NCI-H510A treated with DMSO at 0.1 percent for 48 hours (cell line): ENCODE measurements at places on chromosomes 1 and 21.

DNA sequence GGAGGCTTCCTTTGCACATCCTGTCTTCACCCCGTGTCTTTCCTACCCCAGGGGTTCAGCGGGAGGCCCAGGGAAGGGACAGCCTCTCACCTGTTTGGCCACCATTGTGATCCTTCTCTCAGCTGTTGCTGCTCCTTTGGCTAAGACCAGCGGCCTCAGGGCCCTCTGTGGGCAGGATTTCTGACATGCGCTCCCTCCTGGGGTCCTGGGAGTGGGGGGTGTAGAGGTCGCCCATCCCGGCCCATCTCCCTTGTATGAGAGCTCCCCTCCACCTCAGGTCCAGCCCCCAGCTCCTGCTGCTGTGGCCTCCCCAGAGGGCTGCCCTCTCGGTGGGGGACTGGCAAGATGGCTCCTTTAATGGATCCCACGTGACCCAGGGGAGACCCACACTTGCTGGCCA, 120.5 kb downstream of the PRDM2 start:
- DNase-seq, result no peak

GRCh38 chr1:199404191-199404590, 623.3 kb upstream of the NR5A2 start:
- DNase-seq, result no peak

GRCh38 chr1:233406994-233407631, 79.6 kb downstream of the MAP3K21 start:
- DNase-seq, result no peak

DNA sequence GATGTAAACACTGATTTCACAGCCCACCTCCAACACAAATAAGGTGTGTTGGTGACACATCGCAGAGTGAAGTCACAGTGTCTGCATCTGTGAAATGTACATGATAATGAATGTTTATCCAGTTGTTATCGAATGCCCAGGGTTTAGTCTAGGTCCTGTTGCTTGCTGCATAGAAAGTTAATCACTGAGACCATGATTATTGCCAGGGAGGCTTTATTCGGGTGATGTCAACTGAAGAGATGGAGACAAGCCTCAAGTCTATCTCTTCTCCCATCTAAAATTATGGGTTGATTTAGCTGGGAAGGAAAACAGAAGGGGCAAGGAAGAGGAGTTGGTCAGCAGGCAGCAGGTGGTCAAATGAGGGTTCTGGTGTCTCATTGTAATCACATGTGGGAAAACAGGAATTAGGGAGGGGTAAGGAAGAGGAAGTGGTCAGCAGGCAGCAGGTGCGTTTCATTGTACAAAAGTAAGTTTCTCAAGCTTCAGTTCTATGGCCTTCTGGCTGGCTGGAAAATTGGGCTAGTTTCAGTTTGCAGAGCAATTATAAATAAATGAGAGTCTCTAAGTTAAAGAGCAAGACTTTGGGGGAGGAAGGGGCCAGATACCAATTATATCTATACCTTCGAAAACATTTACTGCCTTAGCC, 146.3 kb upstream of the DNAH14 start:
- peak; percentile 62 for DNase-seq

- no peak for DNase-seq
Observed at GRCh38 chr1:14439015-14439414, 159.5 kb upstream of the KAZN start.

DNA sequence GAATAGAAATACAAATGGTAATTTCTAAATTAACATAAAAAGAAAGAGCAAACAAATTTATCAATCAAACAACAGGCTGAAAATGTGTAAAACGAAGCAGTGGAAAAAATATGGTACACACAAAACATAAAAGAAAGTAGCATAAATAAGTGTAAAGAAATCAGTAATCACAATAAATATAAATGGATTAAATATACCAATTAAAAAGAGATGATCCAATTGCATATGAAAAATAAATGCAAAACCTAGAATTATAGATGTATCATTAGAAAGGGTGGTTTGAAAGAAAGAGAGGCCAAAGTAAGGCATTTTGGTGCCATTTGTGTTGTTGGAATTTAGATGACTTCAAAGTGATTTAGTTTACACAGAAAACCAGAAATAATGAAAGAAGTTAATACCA, 202.2 kb downstream of the PTBP2 start:
- DNase-seq, result no peak

- no peak for DNase-seq
Observed at GRCh38 chr1:51814513-51814912, 64.0 kb downstream of the NRDC start.

GRCh38 chr1:89815611-89816010, 5.2 kb upstream of the LRRC8D start:
- no peak for DNase-seq

GRCh38 chr1:168794057-168794456, 65.1 kb upstream of the DPT start:
- DNase-seq, result no peak

DNA sequence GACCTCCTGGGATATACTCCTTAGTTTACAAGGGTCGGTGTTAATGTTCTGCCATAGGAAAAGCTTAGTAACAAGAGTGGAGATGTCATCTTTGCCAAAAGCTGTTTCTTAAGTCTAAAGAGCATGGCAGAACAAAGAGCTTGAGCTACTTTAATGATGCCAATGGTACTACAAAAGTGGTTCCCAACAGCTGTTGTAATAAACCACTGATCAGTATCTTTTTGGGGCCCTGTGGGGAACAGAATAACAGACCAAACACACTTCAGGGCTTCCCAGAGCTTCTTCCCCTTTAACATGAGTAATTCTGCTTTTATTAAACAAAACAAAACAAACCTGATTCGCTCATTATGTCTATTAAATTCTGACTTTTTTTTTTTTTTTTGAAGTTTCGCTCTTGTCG, 116.3 kb downstream of the NCAM2 start:
- no peak for DNase-seq

- DNase-seq, result no peak
Observed at GRCh38 chr1:198635964-198636363, 2.9 kb upstream of the PTPRC start.
